ENCODE measurements at places on chromosomes 7 and 10. TPM values are rescaled to one million over a fixed set of nuclear protein-coding genes. Genes with fewer than 3 reads are reported as not detected.
A peak's percentile ranks its signal among the peaks of the same experiment; 100 is the strongest.

DNA sequence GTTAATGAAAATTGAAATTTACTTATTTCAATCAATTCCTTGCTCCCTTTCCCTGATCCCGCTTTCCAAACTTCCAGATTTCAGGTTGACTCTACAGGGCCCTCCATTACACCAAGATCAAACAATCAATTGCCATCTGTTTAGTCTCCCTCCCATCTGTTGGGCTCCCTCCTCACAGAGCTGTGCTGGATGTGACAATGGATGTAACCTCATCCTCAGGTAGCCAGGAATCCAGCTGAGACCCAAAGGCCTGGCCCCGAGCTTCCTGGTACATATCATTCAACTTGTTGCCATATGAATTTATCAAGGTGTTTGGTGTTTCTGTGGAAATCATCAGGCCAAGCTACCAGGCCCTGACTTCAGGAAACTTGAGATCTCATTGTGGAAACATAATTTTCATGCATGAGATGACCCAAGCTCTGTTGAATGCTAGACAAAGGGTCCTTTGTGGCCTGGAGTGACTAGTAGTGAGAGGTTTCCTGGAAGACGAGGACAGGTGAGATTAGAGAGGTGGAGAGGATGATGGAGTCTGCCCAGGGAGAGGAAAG is 148.6 kb upstream of the PDE1C start:
- no peak for DNase-seq

- DNase-seq = no peak
Measured at GRCh38 chr7:28573651-28574301, 161.5 kb downstream of the CREB5 start.

DNA sequence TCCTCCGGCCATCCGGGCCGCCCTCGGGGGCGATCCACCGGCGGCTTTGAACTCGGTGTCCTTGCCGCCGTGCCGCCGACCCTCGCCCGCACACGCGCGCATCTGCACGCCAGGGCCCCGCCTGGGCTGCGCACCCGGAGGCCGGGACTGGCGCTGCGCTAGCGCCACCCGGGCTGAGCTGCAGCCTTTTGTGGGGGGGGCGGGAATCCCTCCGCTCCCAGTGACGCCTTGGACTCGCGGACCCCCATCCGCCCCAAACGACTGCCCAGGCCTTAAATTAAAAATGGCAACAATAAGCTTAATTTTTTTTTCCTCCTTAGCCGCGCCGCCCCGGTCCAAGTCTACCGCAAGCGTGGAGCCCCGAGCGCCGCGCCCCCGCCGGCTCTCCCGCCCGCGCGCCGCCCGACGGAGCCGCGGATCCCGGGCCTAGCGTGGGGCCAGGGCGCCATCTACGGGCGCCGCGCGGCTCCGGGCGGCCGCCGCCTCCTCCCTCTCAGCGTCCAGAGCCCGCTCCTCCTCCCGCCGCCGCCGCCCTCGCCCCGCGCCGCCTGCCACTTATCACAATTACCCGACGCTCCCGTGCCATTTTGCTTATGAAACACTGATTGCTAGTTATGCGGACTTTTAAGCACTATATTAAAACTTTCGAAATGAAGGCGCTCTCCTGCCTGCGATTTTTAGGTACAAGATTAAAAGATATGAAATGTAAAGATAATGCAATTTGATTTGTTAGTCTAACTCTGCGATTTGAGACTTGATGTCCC is 7.5 kb upstream of the EBF3 start:
- DNase-seq = no peak

- no peak for DNase-seq
Measured at GRCh38 chr7:18213652-18214051, 186.0 kb upstream of the PRPS1L1 start.

DNA sequence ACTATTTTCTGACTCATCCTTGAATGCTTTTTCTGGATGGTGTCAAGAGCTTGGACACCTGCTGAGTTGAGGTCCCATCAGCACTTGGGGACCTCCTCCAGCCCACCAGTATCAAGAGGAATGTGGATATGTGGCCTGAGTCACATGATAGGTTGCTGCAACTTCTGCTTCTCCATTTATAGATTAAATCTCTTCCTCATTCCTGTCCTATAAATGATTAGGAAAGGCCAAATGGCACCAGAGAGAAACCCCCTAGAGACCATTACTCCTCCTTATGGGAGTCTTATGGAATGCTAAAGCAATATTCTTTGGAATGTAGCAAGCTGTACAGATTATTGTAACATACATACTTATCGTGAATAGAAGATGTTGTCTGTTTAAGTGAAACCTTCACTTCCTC is 85.6 kb downstream of the NEUROD6 start:
- DNase-seq = no peak

GRCh38 chr7:45982907-45983719 is 62.0 kb upstream of the IGFBP3 start:
- DNase-seq = no peak

GRCh38 chr10:126264102-126265018 is 123.9 kb downstream of the ADAM12 start:
- no peak for DNase-seq

DNA sequence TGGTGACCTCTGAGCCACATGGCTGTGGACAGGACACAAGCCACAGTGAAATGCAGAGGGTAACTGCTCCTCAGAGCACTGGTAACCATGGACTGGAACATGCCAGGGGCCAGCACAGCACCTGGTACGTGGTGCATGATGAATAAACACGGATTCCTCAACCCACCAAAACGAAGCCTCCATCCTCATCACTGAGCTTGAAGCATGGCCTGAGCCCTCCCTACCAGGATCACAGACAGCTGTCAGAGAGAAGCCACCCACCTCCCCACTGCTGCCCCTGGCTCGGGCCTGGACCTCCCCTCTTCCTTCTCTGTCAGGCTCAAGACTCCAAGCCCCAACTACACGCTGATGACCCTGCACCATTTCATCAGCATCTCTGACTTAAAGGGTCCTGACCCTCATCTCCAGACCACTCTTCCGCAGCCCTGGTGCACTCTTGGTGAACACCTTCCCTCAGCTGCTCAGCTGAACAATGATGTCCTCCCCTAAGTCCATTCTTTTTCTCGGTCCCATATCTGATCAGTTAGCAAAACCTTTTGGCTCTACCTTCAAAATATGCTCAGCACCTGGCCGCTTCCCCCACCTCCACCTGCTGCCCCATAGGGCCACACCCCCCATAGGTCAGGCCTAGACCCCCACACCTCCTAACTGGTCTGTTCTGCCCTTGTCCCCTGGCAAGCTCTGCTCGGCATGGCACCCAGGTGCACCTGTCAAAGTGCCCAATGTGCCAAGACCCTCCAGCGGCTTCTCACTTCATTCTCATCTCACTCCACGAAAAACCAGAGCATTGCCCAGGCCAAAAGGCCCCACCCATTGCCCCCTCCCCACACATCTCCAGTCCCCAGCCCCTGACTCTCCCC is 141.1 kb downstream of the MAPK8 start:
- no peak for DNase-seq

DNA sequence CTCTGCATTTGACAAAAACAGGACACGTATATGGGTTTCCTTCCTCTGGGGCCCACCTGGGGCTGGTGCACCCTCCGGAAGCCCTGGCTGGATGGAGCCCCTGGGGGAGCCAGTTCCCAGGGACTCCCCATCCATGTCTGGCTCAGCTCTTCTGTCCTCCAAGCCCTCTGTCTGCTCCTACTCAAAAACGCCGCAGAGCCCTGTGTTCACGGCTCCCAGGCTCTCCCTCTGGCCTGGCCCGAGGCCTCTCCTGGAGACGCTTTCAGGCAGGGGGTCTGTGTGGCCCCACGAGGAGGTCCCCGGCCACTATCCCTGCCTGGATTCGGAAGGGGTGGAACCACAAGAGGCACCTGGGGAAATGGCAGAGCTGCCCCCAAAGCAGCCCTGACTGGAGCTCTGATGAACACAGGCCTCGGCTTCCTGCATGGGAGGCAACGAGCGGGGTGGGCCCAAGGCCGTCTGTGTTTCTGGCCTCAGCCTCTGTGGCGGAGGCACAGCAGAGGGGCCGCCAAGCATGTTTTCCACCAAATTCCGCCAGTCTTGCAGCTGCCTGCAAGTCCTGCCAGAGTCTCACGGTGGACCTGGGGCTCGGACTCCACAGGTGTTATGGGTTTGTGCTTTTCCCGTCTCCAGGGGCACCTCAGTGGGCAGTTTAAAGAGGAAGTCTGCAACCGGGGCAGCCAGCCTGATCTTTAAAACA is 22.6 kb upstream of the INPP5A start:
- no peak for DNase-seq

- DNase-seq = peak; percentile 93
Measured at GRCh38 chr7:12584930-12585329, 14.4 kb downstream of the SCIN start.

- no peak for DNase-seq
Measured at GRCh38 chr7:47737601-47738000, 155.7 kb upstream of the TNS3 start.

GRCh38 chr10:30782537-30783461 is 153.2 kb upstream of the LYZL2 start:
- peak; percentile 26 for DNase-seq

- DNase-seq = no peak
Measured at GRCh38 chr10:87579563-87579962, 74.9 kb downstream of the MINPP1 start.

GRCh38 chr10:95474228-95475002 is 86.8 kb downstream of the SORBS1 start:
- DNase-seq = no peak

- DNase-seq = peak; percentile 12
Measured at GRCh38 chr10:26780106-26780792, 80.5 kb downstream of the ABI1 start.

DNA sequence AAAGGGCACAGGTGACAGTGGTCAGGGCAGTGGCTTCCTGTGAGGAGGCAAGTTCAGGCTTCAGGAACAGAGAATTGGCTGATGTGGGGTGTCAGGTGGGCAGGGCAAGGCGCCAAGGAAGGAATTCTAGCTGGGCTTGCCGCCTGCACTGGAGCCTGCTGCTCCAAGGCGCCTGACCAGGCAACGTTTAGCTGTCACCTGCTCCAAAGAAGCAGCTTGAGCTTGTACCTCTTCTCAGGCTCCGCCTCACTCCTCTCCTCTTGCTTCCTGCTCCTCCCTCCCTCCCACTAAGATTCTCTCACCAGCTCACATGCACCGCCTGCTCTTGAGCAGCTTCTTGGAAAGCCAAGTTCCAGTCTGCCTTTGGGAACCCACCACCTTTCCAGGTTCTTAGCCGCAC is 187.4 kb upstream of the GRB10 start:
- DNase-seq = no peak

DNA sequence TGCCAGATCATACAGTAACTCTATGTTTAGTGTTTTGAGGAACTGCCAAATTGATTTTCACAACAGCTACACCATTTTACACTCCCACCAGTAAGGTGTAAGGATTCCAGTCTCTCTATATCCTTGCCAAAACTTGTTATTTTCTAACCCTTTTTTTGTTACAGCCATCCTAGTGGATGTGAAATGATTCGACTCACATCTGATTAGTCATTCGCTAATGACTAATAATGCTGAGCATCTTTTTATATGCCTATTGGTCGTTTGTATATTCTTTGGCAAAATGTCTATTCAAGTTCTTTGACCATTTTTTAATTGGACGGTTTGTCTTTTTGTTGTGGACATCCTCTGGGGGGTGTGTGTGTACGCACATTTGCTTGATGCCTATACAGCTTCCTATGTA is 142.8 kb downstream of the DGKB start:
- no peak for DNase-seq

DNA sequence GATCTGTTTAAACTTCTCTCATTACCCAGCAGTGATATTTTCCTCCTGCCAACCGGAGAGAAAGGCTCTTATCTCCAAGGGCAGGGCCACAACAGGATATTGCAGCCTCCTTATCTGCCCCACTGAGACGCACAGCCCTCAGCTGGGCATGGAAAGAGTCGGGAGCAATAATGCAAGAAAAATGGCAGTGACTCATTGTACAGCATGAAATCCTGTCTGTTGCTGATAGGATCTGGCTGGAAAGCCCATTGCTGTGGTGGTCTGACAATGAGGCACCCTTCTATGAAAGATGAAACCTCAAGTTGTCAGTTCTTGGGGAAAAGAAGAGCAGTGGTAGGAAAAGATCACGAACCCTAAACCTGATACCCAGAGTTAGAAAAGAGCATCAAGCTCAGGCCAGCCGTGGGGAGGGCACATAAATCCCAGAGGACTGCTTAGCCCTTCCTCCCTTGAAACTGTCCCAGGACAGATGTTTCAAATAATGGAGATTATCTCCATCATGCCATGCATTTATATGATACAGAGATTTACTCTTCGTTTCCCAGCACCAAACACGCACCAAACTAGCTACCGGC is 47.0 kb upstream of the FIGNL1 start:
- no peak for DNase-seq

DNA sequence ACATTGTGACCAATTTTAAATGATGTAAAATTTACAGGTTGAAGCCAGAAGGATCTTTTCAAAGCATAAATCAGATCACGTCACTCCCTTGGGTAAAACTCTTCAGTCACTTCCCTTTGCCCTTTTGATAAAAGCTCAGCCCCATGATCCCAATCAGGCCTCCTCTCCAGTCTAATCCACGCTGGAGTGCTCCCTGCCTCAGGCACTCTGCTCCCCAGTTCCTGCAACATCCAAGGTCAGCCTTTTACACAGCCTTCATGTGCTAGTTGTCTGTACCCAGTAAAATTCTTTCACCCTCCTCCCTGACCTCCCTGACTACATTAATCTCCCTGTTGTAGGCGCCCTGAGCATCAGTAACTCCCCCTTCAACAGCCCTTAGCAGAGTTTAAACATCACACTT is 14.1 kb downstream of the ELMO1 start:
- DNase-seq = no peak

DNA sequence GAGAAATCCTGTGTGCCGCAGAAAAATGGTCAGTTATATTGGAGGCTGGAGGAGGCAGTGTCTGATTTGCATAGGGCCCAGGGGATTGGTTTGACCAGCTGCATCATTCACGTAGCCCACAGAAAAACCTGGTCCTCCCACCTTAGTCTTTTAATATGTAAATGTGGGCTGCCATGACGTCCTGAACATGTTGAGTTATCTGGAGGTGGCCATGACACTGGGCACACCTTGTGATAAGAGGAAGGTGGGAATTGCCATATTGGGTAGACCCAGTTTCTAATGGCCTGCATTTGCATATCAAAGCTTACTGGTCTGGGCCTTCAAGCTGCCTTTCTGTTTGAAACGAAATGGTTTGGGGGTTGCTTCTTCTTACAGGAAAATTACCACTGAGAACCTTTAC is 162.2 kb downstream of the AHR start:
- no peak for DNase-seq

SPAM1 gene
- total RNA-seq = not detected

ETV1 gene
- 5.1 TPM for total RNA-seq

PRF1 gene
- total RNA-seq = not detected

PHKG1 gene
- 0.22 TPM for total RNA-seq

GALNT17 gene
- total RNA-seq = 0.12 TPM

PIP4K2A gene
- total RNA-seq = 13.4 TPM

PTF1A gene
- total RNA-seq = not detected

STEAP1 gene
- total RNA-seq = 3.4 TPM

IFIT3 gene
- 5.3 TPM for total RNA-seq

PRKG1 gene
- total RNA-seq = 0.17 TPM

PNLIPRP2 gene
- not detected for total RNA-seq
